Forelimb muscle (tissue), 1 donor: ENCODE measurements at places on chromosomes 2 and 18. TPM values are rescaled to one million over a fixed set of nuclear protein-coding genes. Genes with fewer than 3 reads are reported as not detected.

Gene DCDC2C
- 0.46 TPM for polyA plus RNA-seq

Gene LMAN2L
- 25.4 TPM for polyA plus RNA-seq

Gene DNAH7
- 0.15 TPM for polyA plus RNA-seq

Gene AAMP
- polyA plus RNA-seq: 87.4 TPM

DNA sequence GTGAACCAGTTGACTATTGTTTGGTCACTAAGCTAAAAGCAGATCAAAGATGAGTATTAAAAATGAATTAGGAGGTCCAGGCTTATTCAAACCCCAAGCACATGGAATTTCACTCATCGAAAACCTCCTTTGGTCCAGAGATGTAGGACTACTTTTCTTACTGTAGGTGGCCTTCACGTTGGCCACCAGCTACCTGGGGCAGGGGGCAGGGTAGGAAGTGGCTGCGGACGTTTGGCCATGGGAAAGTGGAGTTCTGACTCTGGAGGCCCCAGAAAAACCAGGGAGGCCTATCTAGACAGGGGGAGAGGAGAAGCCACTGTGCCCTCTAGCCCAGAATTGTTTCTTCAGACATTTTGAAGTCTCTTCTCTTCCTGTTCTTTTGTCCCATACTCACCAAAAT is 31.8 kb upstream of the CABLES1 start:
- DNase-seq: no peak

DNA sequence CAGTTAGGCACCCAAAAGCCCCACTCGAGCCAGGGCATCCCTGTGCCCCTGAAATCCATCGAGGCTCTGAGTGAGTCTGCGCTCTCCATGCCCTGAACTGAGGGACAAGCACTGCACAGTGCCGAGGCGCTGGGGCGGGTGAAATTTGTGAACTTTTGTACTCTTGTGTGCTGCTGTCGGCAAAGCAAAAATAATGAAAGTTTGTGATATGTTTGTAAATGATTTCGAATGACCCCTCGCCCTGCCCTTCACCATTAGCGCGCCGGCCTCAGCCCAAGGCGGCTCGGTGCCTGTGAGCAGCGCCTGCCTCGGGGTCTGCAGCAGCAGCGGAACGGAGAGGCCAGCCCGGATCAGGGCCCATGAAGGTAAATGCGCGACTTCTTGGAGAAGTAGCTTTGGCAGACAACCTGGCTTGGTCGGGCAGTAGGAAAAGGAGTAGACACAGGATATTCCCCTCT is 1.8 kb upstream of the HOXD4 start:
- DNase-seq: no peak

DNA sequence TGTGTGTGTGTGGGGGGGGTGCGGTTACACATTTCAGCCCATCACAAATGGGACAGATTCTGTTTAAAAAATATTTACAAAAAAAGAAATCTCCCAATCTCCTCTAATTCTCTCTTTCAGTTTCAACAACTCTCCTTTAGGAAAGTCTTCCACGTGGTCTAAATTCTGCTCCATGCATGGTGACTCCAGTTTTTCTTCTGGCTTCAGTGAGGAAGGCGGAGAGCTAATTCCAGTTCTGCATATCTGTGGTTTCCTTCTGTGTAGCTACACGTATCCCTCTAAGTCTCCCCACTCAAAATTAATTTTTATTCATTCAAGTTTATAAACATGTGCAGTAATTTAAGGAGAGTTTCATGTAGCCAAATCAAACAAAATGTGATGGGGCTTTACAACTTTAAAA is 111.6 kb downstream of the SLC4A3 start:
- DNase-seq: no peak

DNA sequence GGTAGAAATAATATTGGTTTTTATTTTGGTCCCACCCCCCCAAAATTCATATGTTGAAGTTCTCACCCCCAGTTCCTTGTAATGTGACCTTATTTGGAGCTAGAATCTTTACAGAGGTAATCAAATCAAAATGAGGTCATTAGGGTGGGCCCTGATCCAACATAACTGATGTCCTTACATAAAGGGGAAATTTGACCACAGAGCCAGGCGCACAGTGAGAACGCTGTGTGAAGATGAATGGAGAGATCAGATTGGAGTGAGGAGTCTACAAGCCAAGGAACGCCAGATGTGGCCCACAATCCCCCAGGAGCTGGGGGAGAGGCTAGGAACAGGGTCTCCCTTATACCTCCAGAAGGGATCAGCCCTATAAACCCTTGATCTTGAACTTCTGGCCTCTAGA is 31.6 kb upstream of the TRIB2 start:
- no peak for DNase-seq

GRCh38 chr2:162462911-162463310 is 119.0 kb downstream of the GCA start:
- no peak for DNase-seq

GRCh38 chr2:57821088-57821487 is 225.5 kb upstream of the VRK2 start:
- DNase-seq: no peak

DNA sequence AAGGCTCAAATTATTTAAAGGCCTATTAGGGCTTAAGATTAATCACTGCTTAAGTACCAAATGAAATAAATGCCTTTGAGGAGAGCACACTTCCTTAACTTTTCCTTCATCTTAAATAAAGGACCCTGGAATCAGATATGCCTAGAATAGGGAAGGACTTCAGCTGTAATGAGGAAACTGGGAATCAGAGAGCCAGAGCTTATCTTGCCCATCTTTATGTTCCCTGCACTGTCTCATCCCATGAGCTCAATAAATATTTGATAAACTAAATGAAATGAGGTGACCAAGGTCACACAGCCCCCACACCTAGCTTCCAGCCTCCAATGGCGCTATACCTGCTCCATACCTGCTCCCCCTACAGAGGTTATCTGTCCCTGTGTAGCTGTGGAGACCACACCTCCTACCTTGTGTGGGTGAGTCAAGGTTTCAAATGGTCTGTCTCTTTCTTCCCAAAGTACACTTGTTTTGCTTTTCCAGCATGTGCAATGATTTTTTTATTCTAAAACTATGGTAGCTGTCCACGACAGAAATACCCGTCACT is 23.4 kb upstream of the NEDD4L start:
- no peak for DNase-seq

DNA sequence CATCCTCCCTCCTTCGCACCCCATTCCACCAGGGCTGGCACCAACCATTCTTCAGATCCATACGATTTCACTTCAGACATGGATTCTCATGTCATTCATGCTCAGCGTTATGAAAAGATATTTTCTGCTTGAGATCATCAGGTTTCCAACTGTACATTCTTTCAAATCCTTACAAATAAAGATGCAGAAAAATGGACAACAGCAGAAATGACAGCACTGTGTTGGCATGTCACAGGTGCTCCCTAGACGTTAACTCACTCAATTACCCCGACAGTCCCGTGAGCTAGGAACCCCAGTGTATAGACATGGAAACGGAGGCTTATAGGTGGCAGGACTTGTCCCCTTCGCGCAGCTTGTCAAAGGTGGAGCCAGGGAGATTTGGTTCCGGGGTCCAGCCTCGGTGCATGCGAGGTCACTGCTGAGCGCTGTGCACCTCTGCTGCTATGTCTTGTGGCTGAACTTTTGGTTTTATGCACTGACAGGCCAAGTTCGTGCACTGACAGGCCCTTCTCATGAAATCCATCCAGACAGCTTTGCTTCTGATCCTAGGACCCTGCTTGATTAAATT is 17.7 kb downstream of the FHL2 start:
- no peak for DNase-seq

- DNase-seq: no peak
Measured at GRCh38 chr2:9519250-9519649, 36.4 kb downstream of the ADAM17 start.

DNA sequence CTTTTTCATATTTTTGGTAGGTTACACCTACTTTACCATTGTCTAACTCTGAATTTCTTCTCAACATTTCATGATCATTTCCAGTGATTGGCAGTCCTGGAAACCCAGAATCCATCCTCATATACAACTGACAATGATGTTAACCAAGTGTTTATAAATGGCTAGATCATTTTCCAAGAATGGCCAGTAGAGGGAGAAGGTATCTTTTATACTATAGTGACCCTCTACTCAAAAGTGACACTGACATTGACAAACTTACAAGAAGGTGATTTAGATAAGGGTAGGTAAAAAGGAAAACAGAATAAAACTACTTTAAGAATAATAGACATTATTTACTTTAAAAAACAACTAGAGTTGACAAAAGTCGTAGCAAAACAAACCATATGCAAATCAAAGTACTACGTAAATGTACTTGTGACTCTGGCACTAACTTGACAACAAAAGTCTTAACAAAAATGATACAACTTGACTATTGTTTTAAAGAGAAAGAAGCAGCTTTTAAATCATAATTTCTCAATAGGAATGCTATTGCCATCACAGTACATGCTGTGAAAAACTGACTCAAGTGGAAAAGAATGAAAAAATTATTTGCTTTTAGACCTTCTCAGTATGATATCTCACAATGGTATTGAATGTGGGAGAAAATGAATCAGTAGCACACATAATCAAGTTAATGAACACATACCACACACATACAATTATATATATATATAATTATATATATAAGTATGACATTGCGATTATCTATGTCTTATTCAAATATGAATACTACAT is 76.6 kb upstream of the GRB14 start:
- DNase-seq: no peak
